Chondrocyte (in vitro differentiated cells): ENCODE measurements at places on chromosomes 3 and 15.

- DNase-seq = no peak
Measured at GRCh38 chr15:48273049-48273448, 58.2 kb upstream of the DUT start.

- no peak for DNase-seq
Measured at GRCh38 chr3:40109641-40110490, 199.6 kb upstream of the EIF1B start.

DNA sequence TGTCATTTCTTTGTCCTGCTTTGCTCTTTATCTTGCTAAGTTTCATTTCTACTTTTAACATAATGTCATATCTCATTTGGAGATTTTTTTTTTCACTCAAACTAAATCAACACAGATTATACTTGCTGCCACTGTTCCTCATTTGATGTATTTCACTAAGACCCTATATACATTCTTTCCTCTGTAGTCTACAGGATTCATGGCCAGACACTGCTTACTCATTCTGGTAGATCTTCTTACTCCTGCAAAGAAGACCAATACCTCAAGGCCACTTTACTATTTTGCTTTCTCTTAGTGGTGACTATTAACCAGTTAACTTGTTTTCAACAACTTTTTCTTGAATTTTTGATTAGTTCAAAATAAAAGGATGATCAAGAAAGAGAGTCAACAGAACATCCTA lies 26.6 kb downstream of the SLC24A5 start:
- no peak for DNase-seq

GRCh38 chr15:68417897-68418296 lies 14.1 kb downstream of the ITGA11 start:
- no peak for DNase-seq

- no peak for DNase-seq
Measured at GRCh38 chr3:113173102-113173501, 38.3 kb upstream of the BOC start.

DNA sequence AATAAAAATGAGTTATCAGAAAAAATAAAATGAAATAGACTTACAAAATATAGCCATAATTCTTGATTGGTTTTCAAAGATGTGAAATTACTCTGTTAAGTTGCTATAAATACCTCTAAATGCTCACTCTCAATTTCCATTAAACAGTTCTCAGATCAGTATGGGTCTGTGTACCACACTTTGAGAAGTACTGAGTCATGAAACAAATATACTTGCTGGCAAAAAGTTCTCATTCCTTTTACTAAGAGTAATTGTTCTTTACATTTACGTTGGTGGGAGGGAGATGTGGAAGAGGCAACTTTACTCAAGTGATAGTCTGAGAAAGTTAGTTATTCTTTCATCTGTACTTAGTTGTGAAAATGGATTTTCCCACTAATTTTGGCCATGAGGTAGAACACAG lies 96.3 kb downstream of the ZNF385D start:
- no peak for DNase-seq

DNA sequence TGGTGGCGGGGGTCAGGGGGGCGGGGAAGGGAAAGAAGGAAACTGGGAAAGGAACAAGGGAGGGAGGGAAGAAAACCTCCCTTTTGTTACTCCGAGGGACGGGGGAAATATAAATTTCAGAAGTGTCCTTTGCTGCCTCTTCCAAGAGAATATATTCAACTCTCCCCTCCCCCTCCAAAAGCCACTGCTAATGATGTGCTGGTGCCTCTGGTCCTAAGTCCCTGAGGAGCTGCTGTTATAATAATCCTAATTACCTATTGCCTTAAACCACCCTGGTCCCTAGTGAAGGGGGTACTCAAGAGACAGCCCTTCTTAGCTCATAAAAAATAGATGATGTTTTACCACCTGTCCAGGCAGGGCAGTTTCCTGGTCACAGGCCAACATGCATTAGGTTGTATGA lies 118.3 kb upstream of the TRIM42 start:
- no peak for DNase-seq

DNA sequence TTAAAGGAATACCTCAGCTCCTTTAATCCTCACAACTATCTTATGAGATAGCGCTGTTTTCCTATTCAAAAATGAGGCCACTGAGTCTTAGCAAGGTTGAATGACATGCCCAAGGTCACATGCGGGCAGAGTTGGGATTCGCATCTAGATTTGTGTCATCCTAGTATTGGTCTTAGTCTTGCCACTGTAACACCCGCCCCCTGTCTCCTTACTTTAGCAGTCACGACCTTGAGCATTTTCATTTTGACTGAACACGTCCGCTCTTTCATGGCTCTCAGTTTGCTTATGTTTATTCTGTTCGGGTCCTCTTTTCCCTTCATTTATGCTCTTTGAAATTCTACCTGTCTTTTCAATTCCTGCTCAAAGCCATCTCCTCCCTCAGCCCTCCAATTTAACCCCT lies 112.5 kb upstream of the CADPS start:
- DNase-seq = no peak

DNA sequence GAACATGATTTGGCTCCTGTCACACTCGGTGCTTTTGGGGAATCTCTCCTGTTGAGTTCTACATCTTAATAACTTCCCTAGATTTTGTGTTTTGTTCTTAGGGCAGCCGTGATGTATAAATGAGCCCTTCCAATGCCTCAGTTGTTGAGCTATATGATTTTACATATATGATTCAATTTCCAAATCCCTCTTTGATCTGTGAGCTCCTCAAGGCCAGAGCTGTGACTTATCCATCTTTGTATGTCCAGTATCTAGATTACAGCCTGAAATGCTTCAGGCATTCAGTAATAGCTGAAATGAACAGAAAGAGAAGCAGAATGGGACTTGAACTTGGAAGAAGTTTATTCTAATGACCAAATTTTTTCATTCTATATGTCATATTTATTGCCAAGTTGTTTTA lies 26.6 kb downstream of the CGGBP1 start:
- DNase-seq = no peak

DNA sequence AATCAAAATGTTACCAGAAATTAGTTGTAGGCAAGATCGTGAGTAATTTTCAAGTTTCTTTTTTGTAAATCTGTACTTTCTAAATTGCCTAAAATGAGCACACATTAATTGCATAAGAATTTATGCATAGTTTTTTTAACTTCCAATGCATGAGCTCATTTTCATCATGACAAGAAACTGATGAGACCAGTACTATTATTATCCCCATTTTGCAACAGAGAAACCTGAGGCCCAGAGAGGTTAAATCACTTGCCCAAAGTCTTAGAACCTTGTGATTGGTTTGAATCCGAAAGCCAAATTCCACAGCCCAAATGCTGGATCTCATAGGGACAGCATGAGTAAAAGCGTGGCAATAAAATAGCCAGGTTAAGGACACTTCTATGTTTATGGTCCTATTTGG lies 274.7 kb downstream of the ERC2 start:
- DNase-seq = no peak

GRCh38 chr15:33066584-33066983 lies 127.9 kb downstream of the FMN1 start:
- no peak for DNase-seq

- no peak for DNase-seq
Measured at GRCh38 chr15:67307889-67308597, 53.5 kb downstream of the IQCH start.

- DNase-seq = no peak
Measured at GRCh38 chr3:186922224-186922623, 8.1 kb upstream of the ST6GAL1 start.

GRCh38 chr15:84979651-84980050 lies 2.0 kb upstream of the PDE8A start:
- DNase-seq = no peak

GRCh38 chr15:97745481-97746071 lies 214.9 kb upstream of the ARRDC4 start:
- DNase-seq = no peak

GRCh38 chr3:181176601-181177000 lies 187.1 kb upstream of the DNAJC19 start:
- no peak for DNase-seq

GRCh38 chr15:85168642-85169173 lies 187.1 kb downstream of the PDE8A start:
- DNase-seq = no peak

GRCh38 chr3:126087552-126088175 lies 3.7 kb upstream of the SLC41A3 start:
- no peak for DNase-seq

- DNase-seq = no peak
Measured at GRCh38 chr3:151439652-151440125, 21.2 kb downstream of the IGSF10 start.

- DNase-seq = peak; percentile 86
Measured at GRCh38 chr15:43517354-43518196, at the start of gene MAP1A. Gene MAP1A (plus strand): TSS chr15:43517608. CDS start chr15:43521474, 3,866 bp downstream.

- no peak for DNase-seq
Measured at GRCh38 chr15:98786717-98787116, 138.4 kb downstream of the IGF1R start.

GRCh38 chr15:44584162-44584749 lies 47.3 kb downstream of the EIF3J start:
- DNase-seq = no peak
